ENCODE measurements at places on chromosomes 5 and 9.

- DNase-seq = no peak
These were observed 102.0 kb downstream of the PHF2 start for GRCh38 chr9:93678199-93679019.

GRCh38 chr9:91220021-91220420 is 141.7 kb downstream of the AUH start:
- DNase-seq = no peak

GRCh38 chr5:133330956-133331355 is 279.1 kb downstream of the HSPA4 start:
- DNase-seq = no peak

DNA sequence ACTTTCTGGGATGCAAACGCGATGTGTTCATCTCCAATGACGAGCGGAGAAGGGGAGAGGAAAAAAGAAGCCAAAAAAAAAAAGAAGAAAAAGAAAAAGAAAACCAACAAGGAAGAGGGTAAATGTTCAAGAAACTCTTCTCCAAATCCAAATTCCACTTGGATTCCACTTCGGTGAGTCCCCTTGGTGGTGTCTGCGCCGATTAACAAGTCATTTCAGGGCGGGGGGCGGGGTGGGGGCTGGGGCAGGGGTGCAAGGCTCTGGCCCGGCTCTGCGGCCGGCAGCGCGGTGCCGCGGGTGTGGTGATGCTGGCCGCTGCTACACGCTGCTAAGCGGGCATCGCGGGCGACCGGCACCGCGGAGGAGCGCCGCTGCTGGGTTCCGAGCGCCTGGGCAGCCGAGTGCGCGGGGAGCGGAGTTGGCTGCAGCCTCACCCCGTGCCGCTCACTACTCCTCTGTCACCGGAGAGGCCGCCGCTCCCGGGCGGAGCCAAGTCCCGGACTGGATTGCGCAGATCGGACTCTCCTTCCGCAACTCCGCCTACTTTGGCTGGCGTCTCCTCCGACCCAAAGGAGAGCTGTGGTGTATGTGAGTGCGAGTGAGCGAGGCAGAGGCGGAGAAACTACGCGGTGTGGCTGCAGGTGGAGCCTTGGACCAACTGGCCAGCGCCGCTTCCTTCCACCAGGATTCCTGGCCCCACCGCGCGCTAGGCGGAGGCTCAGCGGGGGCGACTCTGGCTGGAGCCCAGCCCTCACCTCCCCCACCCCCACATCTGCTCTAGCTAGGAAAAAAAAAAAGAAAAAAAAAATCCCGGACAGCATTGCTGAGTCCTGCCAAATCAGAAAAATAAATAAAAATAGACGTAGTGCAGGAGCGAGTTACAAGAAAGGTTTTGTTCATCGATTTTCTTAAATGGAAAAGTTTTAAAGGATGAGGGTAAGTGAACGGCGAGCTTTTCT is at the start of gene SEMA6A:
Gene SEMA6A (minus strand): TSS at position 457 of the 959 bp plus-strand sequence. CDS start 69,879 bp downstream, outside the sequence.
- DNase-seq = peak; percentile 75

DNA sequence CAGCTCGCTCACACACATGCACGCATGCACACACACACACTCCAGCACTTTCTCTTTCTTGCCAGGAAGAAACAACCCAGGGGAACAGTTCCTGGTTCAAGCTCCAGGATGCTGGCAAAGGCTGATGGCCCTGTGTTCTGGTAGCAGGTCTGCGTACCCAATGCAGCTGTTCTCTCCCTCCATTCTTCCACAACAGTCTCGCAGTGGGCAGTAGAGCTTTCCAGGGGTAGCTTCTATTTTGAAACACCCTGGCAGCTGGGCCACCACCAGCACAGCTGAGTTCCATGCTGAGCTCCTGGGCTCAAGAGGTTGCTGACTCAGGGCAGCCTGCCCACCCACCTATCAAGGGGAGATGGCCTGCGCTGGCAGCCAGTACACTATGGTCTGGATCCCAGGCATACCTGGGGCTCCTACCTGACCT is 4.7 kb downstream of the VDAC1 start:
- DNase-seq = no peak

DNA sequence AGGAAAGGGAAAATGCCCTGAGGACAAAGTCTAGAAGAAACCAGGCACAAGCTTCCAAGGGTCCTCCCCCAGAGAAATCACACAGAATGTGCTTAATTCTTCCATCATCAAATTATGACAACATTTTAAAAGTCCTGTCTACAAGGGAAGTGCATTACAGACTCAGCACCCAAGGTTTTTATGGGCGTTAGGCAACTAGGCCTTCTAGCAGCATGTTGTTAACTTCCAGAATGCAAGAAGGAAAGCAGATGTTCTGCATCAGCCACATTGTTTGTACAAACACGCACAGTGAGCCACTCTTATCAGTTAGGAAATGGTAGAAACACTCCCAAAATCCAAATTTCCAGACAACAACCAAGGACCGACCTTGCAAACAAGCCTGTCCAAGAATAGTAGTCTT is 26.5 kb downstream of the SMC5 start:
- peak; percentile 73 for DNase-seq

DNA sequence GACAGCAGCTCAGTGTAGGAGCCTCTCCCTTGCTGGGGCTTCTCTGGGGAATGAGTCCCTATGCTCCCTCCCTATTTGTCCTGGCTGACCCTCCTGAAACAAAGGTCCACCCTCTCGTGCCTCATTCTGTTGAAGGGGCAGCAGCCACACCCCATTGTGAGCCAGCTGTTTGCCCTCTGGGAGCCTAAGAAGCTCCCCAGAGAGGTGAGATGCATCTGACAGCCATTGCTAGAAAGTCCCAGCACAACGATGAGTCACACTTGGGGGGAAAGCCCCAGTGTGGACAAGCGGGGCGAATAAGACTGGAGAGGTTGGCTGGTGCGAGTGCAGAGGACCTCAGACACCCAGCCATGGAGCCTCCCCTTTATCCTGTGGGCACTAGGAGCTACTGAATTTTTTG is 101.4 kb downstream of the PPARGC1B start:
- DNase-seq = peak; percentile 37

GRCh38 chr9:127521919-127522304 is 70.6 kb downstream of the LRSAM1 start:
- DNase-seq = no peak

GRCh38 chr5:122394284-122394930 is 82.4 kb downstream of the SNCAIP start:
- peak; percentile 71 for DNase-seq

DNA sequence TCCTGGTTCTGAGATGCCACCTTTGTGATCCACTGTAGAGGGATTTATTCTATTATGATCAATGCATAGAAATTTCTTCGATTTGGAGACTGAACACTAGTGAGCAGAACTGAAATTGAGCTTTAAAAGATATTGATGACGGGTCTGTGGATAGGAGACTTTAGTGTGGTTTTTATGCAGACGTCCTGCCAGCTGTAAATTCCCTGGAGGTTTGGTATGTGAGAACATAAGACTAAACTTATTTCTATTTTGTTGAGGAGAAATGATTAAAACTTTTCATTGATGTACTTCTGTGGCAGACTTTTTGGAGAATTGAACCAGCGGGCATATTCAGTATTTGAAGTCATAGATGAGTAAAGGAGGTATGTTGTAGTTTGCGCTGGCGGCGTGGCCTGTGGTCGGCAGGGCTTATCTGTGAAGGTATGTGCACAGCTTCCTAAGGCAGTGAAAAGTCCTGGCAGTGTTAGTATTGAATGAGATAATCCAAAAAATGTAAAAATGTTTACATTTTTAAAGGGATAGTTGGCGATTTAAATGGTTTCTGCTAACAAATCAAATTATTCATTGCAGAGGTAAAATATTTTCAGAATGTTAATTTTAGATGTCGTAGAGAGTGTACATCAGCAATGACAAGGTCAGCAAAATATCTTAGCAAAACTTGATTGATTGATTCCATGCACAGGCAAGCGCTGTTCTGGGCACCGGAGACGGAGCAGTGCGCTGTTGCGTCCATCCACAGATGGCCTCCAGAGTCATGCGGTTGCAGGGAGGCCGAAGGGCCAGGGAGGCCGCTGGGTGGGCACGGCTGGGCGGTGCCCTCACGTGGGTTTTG is 20.4 kb downstream of the TENT4A start:
- DNase-seq = peak; percentile 94

DNA sequence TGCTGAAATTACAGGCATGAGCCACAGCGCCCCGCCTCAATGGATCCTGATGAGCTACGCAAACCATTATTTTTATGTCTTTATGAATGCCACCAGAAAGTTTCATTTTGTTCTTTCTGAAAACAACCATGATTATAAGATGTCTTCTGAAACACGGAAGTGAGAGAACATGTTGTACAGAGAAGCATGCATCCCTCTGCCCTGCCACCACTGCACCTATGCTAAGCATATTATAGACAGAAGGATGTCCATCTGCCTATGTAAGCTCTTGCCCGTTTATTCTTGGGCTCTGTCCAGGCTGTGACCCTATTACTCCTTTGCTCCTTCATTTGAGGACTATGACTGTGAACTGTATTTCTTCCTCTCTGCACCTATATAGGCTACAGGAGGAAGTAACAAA is 74.3 kb downstream of the GRAMD2B start:
- DNase-seq = no peak

- DNase-seq = no peak
These were observed 13.2 kb upstream of the LHX2 start for GRCh38 chr9:123998278-123998925.

GRCh38 chr5:5979377-5979760 is 399.0 kb downstream of the MED10 start:
- no peak for DNase-seq

- DNase-seq = no peak
These were observed 253.0 kb downstream of the EPB41L4A start for GRCh38 chr5:112165897-112166737.

- peak; percentile 69 for DNase-seq
These were observed 76.6 kb upstream of the ACTBL2 start for GRCh38 chr5:57559110-57559635.

DNA sequence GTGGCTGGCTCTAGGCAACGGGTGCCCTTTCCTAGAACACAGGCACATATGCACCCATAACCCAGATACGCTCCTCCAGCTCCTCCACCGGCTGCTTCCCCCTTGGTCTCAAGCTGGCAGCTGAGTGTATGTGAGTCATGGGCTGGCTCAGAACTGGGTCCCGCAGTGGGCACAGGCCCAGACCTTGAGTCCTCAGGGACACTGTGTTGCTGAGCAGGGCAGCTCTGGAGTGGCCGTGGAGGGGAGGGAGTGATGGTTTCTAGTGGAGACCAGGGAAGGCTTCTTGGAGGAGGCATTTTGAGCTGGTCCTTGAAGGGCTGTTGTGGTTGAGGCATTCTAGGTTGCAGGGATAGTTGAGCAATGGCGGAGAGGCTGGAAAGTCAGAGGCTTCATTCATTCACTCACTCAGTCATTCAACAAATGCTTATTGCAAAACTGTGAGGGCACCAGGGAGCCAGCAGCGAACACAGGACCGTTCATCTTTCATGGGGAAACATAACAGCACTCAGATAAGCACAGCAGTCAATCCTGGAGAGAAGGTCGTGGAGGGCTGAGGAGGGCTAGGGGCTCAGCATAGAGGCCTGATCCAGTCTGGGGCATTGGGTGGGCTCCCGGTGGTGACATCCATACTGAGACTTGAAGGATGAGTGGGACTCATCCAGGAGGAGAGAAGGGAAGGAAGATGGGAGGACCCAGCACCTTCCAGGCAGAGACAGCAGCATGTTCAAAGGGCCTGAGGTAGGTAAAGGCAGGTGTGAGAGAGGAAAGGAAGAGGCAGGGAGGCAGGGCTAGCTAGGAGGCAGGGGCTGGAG is 2.4 kb downstream of the BBLN start:
- no peak for DNase-seq

GRCh38 chr9:86939891-86940290 is 7.4 kb downstream of the GAS1 start:
- no peak for DNase-seq

- DNase-seq = no peak
These were observed 9.1 kb upstream of the OLFM1 start for GRCh38 chr9:135078361-135078821.

DNA sequence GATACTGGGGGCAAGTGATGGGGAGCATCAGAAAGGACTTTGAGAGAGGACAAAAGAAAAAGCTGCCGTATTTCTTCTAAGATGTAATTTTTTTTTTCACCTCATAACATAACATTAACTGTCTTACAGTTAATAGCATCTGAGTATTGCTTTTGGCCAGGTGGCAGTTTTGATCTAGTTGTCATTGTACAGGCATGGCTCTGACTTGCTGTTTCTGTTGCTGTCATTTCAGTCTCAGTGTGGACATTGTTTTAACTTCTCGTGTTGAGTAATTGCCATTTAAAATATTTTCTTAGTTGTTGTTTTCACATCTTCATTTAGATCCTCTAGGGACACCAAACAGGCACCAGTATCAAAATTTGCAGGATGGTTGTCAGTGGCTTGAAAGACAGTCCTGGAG is 12.4 kb downstream of the SMAD5 start:
- DNase-seq = no peak

- DNase-seq = no peak
These were observed 257.8 kb downstream of the FSTL4 start for GRCh38 chr5:133354323-133355185.

GRCh38 chr9:10015755-10016154 is 597.0 kb downstream of the PTPRD start:
- DNase-seq = no peak
